ENCODE measurements at places on chromosomes 1 and 21. TPM values are rescaled to one million over a fixed set of nuclear protein-coding genes. Genes with fewer than 3 reads are reported as not detected.

- no peak for DNase-seq
These were observed 8.8 kb downstream of the CD1E start for GRCh38 chr1:158362482-158362881.

DNA sequence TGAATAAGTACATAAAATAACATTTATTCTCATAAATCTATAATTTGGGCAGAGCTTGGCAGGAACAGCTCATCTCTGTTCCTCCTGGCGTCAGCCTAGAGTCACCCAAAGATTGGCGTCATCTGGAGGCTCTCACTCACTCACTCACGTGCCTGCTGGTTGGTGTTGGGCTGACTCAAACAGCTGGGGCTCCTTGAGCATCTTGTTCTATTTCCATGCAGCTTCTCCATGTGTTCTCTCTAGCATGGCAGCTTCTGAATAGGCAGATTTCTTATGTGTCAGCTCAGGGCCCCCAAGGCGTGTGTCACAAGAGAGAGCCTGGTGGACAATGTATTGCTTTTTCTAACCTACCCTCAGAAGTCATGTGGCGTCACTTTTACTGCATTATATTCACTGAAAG, 70.6 kb upstream of the RAB3GAP2 start:
- DNase-seq, result peak; percentile 54

DNA sequence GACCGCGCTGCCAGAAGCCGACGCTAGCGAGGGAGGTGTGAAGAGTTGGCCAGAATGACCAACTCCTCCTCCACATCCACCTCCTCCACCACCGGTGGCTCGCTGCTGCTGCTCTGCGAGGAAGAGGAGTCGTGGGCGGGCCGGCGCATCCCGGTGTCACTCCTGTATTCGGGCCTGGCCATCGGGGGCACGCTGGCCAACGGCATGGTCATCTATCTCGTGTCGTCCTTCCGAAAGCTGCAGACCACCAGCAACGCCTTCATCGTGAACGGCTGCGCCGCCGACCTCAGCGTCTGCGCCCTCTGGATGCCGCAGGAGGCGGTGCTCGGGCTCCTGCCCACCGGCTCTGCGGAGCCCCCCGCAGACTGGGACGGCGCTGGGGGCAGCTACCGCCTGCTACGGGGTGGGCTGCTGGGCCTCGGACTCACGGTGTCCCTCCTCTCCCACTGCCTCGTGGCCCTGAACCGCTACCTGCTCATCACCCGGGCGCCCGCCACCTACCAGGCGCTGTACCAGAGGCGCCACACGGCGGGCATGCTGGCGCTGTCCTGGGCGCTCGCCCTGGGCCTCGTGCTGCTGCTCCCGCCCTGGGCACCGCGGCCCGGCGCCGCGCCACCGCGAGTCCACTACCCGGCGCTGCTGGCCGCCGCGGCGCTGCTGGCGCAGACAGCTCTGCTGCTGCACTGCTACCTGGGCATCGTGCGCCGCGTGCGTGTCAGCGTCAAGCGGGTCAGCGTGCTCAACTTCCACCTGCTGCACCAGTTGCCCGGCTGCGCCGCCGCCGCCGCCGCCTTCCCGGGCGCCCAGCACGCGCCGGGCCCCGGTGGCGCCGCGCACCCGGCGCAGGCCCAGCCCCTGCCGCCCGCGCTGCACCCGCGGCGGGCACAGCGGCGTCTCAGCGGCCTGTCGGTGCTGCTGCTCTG, 1.2 kb downstream of the GPR88 start:
- DNase-seq, result peak; percentile 12

DNA sequence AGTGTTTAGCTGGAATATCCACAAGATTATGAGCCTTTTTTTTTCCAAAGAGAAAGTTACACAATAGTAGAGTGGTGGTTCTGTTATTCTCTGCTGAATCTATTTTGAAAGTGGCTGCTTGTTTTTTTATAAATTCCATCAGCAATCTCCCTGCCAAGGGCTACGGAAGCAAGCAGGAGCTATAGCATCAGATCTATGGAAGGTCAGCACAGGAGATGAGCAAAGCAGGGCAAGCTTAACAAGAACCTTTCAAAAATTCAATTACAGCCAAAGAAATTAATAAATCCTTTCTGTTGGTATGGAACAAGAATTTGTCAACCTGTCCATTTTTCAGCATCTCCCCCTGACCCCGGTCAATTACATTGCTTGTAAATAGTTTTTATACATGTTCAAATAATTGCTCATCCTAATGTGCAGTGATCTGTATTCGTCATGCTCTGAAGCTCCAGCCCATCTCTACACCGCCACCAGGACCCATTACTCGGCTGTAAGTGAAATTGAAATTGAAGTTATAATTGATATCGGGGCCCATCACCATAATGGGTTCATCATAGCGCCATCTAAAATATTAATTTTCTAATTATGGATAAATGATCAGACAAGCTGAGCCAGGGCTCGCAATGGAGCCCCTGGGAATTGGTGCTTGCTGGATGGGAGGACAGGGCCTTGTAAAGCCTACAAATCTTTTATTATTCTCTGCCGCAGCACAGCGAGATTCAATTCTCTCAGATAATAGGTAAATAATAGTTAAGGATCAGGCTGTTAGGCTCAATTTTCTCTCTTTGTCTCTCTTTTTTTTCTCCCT, 215.1 kb downstream of the ATG4C start:
- no peak for DNase-seq

DNA sequence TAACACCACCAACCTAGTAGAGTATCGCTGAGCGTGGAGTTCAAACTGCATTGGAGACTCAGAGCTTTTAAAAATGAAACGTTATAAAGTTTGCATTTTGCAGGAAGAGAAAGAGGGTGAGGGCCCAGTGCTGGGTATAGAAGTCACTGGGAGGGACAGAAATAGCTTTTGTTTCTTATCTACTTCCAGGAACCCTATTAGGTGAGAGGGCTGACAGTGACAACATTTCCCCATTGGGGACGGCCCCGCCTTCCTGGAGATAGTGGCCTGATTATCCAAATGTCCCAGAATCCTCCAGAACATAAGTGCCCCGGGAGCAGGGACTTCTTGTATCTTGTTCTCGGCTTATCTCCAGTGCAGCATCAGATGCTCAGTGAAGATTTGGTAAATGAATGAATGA, 574.9 kb downstream of the PTPRU start:
- no peak for DNase-seq

GRCh38 chr1:153866045-153866850, 56.5 kb downstream of the GATAD2B start:
- DNase-seq, result peak; percentile 56

Gene GJC2
- 0.39 TPM for total RNA-seq

Gene FMO2
- under 0.01 TPM for total RNA-seq

Gene RASAL2
- total RNA-seq, result 5.6 TPM

Measured in RPMI7951 (cell line).